ENCODE measurements at places on chromosomes 13 and 19.

- DNase-seq: peak; percentile 82
Measured at GRCh38 chr19:16586991-16587832, 15.0 kb upstream of the SLC35E1 start.

GRCh38 chr13:74166261-74167004 lies 32.2 kb upstream of the KLF12 start:
- no peak for DNase-seq

DNA sequence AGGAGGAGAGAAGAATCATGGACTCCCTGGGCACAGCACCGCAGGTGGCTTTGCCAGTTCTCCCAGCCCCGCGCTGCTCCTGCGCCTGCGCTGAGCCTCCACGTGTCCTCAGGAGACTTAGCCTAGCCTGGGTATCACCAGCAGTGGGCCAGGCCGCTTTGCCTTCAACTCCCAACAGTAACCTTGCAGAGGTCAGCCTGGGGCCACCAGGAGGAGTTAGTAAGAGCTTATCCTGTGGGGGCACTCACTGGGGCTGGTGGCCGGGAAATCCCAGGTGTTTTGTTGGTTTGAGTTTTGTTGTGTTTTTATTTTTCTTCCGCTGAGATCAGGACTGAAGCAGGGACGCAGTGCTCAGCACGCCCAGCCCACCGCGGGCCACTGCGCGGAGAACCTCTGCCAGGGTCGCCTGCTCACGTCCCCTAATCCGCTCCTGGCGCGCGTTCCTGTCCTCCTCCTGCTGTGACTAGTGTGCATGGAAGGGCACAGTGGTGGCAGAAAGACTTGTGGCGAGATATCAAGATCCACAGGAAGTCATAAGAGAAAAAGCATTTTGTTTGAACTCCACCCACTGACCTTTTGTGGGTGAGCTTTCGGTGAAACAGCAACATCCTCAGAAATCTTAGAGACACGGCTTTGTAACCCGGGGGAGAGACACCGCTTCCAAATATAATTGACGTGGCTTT lies 207.4 kb upstream of the RFC3 start:
- no peak for DNase-seq

- no peak for DNase-seq
Measured at GRCh38 chr19:10920781-10921180, 7.7 kb downstream of the YIPF2 start.

GRCh38 chr19:19259741-19260140 lies 13.4 kb downstream of the TM6SF2 start:
- peak; percentile 32 for DNase-seq

DNA sequence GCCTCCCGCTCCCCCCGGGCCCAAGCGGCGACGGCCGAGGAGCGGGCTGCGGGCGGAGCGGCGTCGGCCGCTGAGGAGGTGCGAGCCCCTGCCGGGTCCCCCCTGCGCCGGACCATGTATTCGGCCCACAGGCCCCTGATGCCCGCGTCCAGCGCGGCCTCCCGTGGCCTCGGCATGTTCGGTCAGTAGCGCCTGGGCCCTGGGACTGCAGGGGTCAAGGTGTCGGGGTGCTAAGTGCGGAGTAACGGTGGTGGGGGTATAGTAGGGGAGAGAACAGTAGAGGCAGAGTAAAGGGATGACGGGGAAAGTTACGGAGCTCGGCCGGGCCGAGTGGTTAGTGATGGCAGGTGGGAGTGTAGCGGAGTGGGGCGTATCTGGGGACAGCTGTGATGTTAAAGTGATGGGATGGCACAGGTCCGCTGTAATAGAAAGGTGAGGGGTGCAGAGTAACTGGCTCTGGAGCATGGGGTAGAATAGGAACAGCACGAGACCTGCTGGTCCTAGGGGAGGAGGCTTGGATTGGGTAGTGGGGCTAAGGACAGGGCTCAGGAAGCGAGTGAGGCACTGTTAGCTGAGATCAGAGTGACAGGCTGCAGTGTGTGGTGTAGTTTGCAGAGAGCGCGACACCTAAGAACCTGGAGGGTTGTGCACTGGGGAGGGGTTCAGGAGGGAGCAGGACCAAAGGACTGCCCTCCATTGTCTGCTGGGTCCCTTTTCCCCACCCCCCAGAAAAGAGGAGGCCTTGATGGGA lies 15.7 kb downstream of the CIC start:
- DNase-seq: peak; percentile 28

DNA sequence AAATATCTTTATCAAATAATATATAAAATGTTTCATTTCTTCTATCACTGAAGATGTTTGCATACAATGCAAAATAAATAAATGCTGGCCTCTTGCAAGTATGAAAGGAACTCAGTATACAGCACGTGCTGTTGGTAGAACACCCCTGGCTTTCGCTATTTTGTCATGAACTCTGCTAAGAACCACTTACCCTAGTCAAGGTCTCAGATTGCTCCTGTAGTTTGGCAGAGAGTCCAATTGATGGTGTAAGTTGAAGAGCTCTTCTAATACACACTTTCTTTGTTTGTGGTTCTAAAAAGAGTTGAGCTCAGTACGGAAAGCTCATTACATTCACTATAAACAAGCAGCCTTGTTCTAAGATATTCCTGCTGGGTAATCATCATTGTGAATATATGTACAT lies 1258.9 kb downstream of the EFNB2 start:
- DNase-seq: no peak

GRCh38 chr13:112893570-112894422 lies 75.2 kb upstream of the MCF2L start:
- peak; percentile 71 for DNase-seq

GRCh38 chr13:28049215-28049614 lies 51.2 kb downstream of the FLT3 start:
- DNase-seq: no peak

DNA sequence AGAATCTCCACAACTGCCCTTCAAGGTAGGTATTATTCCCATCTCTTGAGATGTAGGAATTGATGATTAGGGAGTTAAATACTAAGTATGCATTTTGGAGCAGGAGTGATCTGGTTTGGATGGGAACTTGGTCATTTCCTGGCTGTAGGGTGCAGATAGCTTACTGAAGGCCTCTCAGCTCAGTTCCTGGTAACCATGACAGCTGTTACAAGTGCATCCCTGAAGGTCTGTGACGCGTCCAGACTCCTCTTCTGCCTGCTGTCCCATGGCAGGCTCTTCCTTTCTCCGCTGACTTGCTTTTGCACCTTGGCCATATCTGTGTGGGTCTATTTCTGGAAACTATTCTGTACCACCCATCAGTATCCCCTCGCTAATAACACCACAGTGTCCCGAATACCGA lies 387.8 kb downstream of the ZNF536 start:
- no peak for DNase-seq

- no peak for DNase-seq
Measured at GRCh38 chr19:46487178-46487801, 8.4 kb downstream of the PNMA8B start.

- peak; percentile 48 for DNase-seq
Measured at GRCh38 chr13:80235166-80235966, 105.6 kb downstream of the SPRY2 start.

DNA sequence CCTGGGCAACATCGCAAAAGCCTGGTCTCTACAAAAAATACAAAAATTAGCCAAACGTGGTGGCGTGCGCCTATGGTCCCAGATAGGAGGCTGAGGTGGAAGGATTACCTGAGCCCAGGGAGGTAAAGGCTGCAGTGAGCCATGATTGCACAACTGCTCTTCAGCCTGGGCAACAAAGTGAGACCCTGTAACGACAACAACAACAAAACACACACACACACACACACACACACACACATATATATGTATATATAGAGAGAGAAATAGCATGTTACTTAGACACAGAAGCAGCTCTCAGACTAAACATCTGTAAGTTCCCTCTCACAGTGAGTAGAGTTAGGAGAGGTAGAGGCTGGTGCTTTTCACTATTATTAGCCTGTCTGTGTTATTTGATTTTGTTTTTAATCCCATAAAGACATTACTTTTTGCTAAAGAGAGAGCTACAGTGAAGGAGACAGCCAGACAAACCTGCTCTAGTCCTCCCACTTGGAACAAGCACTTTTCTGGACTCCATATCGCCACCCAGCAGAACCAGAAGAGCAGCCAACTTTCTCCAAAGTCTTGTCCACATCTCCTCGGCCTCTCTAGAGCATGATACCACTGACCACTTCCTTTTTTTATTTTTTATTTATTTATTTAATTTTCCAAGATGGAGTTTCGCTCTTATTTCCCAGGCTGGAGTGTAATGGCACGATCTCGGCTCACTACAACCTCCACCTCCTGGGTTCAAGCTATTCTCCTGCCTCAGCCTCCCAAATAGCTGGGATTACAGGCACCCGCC lies 2.8 kb upstream of the LIN7B start:
- no peak for DNase-seq

DNA sequence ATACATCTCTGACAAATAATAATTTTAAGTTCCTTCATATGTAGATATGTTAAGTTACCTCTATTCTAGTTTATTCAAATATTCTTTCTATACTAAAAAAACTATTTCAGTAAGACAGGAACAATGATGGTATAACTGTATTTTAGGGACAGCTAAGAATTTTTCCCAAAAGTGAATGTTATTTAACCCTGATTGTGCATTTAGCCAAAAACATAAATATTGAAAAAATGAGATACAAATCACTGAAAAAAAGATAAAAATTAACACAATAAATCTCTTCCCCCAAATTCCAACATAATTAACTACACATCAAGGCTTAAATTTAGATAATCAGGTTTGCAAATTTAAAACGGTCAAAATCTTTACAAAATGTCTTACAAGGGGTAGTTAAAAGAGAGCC lies 58.1 kb downstream of the KCNRG start:
- no peak for DNase-seq

- peak; percentile 42 for DNase-seq
Measured at GRCh38 chr13:79740991-79741390, 260.0 kb downstream of the NDFIP2 start.

GRCh38 chr19:51065221-51065960 lies 499 bp upstream of the KLK13 start:
- no peak for DNase-seq

All from mesenchymal stem cell (in vitro differentiated cells and primary cell).